ENCODE measurements at places on chromosomes 3 and 15.

DNA sequence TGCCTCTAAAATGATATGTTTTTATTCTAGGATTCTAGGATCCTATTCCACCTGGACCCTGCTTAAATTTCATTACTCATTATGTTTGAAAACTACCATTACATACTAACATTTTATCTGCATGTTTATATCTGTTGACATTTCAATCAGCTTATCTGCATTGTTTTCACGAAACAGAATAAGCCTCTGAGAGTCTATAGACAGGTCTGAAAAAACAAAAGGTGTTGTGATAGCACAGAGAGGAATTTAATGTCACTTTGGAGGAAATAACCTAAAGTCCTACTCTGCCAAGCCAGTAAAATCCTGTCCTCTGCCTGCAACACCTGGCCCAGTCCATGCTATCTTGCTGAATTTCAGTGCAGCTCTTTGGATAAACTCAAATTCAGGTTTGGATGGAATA lies 315.2 kb downstream of the ZBTB20 start:
- no peak overlapping the region for H3K27ac ChIP-seq
- peaks cover 15% of the 10 kb centered on the region for H3K4me1 ChIP-seq
- no peaks in the 10 kb centered on the region for H3K36me3 ChIP-seq
- DNase-seq, result no peak
- H3K4me3 ChIP-seq, result no peak overlapping the region

- H3K4me1 ChIP-seq, result peaks cover 13% of the 10 kb centered on the region
- H3K27ac ChIP-seq, result no peak overlapping the region
- H3K36me3 ChIP-seq, result no peaks in the 10 kb centered on the region
- no peak overlapping the region for H3K4me3 ChIP-seq
- DNase-seq, result no peak
These were observed 1.1 kb downstream of the TM4SF18 start for GRCh38 chr3:149332227-149332765.

GRCh38 chr3:116579840-116580239 lies 129.7 kb upstream of the TUSC7 start:
- no peak for DNase-seq
- H3K4me3 ChIP-seq, result no peak overlapping the region
- H3K27me3 ChIP-seq, result peaks cover 14% of the 10 kb centered on the region
- H3K4me1 ChIP-seq, result no peaks in the 10 kb centered on the region
- H3K36me3 ChIP-seq, result no peaks in the 10 kb centered on the region

GRCh38 chr3:23656821-23657220 lies 148.9 kb upstream of the UBE2E1 start:
- H3K27ac ChIP-seq, result no peak overlapping the region
- no peak for DNase-seq
- H3K27me3 ChIP-seq, result no peaks in the 10 kb centered on the region
- no peak overlapping the region for H3K4me3 ChIP-seq
- peaks cover 2% of the 10 kb centered on the region for H3K4me1 ChIP-seq
- H3K36me3 ChIP-seq, result peaks cover 5% of the 10 kb centered on the region

DNA sequence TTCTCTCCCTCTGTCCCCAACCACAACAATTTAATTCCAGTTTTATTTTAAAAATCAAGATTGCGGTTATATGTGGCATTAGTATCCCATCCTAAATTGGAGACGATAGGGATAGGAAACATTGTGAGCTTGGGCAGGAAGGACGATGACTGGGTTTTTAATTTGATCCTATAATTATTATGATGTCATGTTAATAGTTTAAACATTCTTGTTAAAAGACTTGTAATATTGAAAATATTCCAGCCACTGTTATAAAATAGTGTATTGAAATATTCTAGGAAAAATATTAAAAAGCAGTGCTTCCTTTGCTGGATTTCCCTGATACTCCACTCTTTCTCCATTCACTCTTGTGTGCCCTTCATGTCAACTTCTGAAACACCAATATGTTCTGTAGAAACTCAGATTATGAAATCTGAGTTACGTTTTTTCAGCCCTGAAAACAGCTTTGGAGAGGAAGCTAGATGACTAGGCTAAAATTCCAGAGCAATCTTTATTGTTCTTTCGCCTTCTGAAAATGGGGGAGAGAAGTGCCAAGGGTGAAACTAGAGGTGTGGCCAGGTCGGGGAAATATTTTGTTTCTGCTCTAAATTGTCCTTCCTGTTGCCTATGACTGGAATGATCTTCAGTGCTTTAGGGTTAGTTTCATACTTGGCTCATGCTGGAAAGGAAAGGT lies 46.1 kb upstream of the MAP3K13 start:
- H3K4me1 ChIP-seq, result peaks cover 21% of the 10 kb centered on the region
- H3K4me3 ChIP-seq, result peak overlapping the region; percentile 0

GRCh38 chr3:39339086-39339485 lies 9.6 kb downstream of the CCR8 start:
- H3K4me1 ChIP-seq, result no peaks in the 10 kb centered on the region
- no peaks in the 10 kb centered on the region for H3K36me3 ChIP-seq
- no peak overlapping the region for H3K27ac ChIP-seq
- H3K27me3 ChIP-seq, result peaks cover 23% of the 10 kb centered on the region
- H3K4me3 ChIP-seq, result no peak overlapping the region

DNA sequence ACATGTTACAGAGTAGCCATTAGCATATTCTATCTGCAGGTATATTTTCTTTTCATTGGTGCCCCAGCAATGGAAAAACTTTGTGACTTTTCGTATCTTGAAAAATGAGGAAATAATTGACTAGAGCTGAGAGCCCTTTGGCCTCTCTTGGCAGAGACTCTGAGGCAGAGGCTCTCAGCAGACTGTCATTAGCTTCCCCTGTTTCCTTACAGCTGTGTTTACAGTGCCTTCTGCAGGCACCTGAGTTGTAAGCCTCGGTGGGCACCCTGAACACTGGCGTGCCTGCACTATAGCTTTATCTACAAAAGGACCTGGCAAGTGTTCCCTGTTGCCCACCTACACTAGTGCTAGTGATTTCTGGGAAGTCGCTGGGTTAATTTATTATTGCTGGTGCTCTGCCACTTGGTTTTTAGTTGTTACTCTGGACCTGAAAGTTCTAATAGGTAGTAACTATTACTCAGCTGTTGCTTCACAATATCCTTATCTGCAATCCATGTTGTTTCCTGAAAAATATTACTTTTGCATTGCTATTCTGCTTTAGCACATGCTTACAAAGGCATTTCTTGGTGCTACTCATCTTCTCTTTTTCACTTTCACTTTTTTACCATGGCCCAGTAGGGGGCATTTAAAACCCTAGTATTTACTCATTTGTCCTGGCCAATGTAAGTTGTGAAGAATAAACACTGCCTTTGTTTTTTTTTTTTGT lies 7.8 kb upstream of the GPR171 start:
- peaks cover 23% of the 10 kb centered on the region for H3K4me1 ChIP-seq
- H3K36me3 ChIP-seq, result no peaks in the 10 kb centered on the region
- no peak overlapping the region for H3K4me3 ChIP-seq
- no peak overlapping the region for H3K27ac ChIP-seq
- DNase-seq, result no peak
